ENCODE measurements at places on chromosomes 11 and 22.
A peak's percentile ranks its signal among the peaks of the same experiment; 100 is the strongest.

GRCh38 chr11:107583629-107584195, 7.2 kb upstream of the ELMOD1 start:
- no peak for DNase-seq

DNA sequence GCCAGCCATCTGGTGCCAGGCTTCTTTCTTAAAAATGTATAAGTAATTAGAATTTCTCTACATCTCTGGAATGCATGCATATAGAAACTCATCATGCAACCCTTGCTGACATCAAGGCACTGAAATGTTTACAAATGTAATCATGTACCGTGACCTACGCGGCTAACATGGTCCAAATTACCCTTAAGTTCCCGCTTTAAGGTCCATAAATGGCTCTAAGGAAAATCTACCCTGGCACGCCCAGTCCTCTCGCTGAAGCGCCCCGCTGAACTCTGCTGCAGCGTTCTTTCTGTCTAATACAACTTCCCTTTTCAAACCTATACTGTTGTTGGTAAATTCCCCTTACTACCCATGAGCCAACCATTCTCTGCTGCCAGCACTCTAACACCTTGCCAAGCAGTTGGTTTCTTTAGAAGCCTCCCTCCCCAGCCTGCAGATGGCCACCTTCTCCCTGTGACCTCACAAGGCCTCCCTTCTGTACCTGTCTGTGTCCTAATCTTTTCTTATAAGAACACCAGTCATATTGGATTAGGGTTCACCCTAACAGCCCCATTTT, 13.5 kb upstream of the HMOX1 start:
- DNase-seq, result peak; percentile 66

- no peak for DNase-seq
Observed at GRCh38 chr11:24949406-24949805, 452.6 kb downstream of the LUZP2 start.

DNA sequence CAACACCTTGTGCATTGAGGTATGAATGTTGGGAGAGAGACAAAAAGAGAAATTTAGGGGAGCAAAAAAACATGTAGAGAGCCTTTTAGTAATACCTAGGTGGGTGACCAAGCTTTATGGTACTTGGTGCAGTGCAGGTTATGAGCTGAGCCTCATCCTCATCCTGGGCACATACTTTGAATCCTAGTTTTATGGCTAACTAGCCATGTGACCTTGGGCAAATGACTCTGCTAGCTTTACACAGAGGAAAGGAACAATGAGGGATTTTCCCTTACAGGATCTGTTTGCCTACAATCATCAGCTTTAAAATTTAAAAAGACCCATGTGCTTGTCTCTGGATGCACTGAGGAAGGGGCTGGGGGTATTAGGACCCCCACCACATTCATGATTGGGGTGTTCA, 187.8 kb upstream of the ISX start:
- no peak for DNase-seq

DNA sequence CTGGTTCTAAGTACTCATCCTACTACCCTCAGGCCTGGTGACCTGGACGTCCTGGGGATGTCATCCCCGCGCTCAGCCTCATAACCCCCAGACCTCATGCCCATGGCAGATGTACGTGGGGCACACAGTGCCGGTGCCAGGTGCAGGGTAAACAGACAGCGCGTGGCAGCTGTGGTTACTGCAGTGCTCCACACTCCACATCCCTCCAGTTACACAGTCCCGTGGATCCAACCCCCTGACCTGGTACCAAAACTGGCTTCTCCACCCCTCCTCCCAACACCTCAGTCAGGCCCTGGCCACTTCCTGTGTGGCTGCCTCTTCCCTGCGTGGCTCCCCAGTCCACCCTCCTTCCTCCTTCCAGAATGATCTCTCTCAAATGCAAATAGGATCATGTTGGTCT, 95.2 kb downstream of the DSCAML1 start:
- DNase-seq, result no peak

GRCh38 chr11:109697140-109697843, 275.3 kb downstream of the C11orf87 start:
- peak; percentile 62 for DNase-seq

GRCh38 chr22:25111579-25112517, 87.8 kb upstream of the CRYBB3 start:
- DNase-seq, result no peak

DNA sequence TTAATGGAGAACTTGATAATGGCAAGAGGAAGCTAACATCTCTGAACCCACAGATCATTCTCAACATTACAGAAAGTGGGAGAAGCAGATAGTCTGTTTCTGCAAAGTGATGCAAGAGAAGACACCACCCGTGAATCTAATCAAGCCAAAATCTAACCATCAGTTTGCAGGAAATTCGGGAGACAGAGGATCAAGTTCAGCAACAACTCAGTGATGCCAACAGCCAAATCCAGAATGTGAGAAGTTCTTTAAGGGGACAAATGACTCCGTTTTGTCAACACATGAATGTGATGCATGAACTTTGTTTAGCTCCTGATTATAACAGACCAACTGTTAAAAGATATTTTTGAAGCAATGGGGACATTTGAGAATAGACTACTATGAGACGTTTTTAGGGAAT, 95.2 kb upstream of the LDLRAD3 start:
- DNase-seq, result no peak

GRCh38 chr22:25677631-25678030, 64.4 kb upstream of the MYO18B start:
- no peak for DNase-seq

DNA sequence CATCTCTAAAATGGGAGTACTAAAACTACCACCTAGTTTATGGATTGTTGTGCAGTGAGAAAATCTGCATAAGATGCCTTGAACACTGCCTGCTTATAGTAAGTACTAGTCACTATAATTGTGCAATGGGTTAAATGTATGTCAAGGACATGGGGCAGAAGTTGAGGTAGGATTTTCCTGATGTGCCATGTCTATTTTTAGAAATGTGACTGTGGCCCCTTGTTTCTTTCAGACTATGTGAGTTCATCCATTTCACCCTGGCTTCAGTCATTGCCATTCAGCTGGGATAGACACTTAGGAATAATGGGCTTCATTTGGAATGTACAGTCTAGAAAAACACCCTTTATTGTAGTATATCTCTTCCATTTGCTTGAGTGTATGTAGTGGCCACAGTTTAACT, 51.4 kb downstream of the BDNF start:
- no peak for DNase-seq

DNA sequence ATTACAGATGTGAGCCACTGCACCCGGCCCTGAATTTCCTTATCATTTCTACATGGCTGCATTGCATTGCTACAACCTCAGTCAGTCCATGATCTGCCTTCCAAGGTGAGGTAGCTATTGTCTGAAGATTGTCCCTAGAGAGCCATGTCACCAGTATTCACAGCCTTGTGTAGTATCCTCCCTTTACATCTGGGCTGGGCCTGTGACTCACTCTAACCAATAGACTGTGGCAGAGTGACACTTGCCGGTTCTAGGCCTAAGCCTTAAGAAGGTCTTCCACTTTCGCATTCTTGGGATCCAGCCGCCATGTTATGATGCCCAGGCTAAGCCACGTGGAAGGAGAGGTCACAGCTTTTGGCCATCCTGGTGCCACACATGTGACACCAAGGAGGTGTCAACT, 10.1 kb upstream of the PLEKHB1 start:
- DNase-seq, result no peak

- no peak for DNase-seq
Observed at GRCh38 chr11:27291302-27291889, 71.6 kb downstream of the CCDC34 start.

- no peak for DNase-seq
Observed at GRCh38 chr11:93403930-93404329, 73.4 kb downstream of the DEUP1 start.

DNA sequence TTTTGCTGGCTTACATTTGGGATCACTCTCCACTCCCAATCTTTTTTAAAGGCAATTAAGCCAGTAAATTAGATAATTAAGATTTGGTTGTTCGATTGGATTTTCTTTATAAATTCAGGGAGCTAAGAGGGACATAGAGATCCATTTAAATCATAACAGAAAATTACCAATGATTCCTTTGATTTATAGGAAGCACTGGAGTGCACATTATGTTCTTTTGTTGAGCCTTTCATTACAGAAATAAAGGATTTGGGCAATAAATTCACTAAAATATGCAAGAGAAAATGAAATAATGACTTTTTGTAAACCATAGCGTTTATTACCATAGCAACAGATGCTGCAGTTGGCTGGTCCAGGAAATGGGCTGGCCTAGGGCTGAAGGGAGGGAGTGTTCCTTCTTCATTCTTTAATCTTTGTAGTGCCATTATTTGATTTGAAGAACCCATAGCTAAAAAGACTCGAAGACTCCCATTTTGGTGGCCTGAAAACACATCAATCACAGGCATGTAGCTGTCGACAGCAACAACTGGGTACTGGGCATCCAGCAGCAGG, 73.0 kb downstream of the C2CD3 start:
- no peak for DNase-seq

- DNase-seq, result no peak
Observed at GRCh38 chr11:88246696-88247095, 71.5 kb upstream of the RAB38 start.

DNA sequence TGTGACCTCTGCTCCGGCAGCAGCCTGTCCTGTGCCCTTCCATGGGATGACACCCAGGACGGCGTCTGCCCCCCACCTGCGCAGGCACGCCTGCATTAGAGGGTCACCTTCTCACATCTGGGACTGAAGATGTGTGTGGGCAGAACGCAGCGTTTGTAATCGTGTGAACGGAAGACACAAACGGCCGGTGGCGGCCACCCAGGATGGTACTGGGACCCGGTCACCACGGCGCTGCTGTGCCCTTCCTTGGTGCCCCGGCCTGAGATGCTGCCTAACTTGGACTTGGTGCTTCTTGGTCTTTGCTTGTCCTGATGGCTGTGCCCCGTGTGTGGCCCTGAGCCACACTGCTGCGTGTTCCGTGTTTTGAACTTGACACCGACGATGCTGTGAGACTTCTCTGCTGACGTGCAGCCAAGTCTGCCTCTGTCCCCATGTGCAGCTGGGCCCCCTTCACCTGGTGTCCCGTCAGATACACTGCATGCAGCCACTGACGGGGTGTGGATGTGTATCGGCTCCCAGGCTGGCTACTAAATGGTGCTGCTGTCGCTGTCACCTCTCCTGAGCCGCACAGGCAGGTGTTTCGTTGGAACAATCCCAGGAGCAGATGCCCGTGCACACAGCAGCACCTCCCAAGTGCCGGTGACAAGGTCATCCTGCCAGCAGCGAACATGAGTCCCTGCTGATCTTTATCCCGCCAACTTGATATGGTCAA, 21.4 kb downstream of the YPEL1 start:
- no peak for DNase-seq

- no peak for DNase-seq
Observed at GRCh38 chr22:48185071-48186055, 1422.9 kb downstream of the TBC1D22A start.

DNA sequence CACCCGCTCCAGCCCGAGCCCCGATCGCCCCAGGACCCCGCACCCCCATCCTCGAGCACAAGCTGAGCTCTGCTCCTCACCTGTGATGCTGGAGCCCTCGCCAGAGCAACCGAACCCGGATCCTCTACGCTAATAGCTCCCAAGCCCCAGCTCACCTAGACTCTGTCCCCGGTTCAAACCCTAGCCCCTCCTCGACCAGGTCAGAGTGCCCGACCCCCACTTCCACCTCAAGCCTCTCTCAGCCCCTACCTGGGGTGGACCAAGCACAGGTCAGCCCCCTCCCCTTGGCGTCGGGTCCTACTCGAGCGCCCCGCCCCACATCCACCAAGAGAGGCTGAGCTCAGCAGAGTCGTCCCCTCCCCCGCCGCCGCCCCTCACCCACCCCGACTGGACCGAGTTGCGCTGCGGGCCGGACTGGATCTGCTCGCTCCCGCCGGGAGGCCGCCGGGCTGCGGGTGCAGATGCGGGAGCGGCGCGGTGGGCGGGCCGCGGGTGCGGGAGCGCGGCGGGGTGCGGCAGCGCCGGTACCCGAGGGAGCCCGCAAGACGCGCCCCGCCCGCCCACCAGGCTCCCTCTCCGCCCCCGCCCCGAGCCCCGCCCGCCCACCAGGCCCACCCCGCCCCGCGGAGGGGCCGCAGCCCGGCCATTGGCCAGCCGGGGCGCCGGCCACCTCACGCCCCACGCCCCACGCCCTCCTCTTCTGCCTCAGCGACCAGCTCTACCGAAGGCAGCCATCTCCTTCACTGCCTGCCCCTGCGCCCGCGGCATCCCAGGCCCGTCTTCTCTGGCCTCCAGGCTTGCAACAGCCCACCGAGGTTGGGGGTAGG, 577 bp upstream of the DKK3 start:
- no peak for DNase-seq

DNA sequence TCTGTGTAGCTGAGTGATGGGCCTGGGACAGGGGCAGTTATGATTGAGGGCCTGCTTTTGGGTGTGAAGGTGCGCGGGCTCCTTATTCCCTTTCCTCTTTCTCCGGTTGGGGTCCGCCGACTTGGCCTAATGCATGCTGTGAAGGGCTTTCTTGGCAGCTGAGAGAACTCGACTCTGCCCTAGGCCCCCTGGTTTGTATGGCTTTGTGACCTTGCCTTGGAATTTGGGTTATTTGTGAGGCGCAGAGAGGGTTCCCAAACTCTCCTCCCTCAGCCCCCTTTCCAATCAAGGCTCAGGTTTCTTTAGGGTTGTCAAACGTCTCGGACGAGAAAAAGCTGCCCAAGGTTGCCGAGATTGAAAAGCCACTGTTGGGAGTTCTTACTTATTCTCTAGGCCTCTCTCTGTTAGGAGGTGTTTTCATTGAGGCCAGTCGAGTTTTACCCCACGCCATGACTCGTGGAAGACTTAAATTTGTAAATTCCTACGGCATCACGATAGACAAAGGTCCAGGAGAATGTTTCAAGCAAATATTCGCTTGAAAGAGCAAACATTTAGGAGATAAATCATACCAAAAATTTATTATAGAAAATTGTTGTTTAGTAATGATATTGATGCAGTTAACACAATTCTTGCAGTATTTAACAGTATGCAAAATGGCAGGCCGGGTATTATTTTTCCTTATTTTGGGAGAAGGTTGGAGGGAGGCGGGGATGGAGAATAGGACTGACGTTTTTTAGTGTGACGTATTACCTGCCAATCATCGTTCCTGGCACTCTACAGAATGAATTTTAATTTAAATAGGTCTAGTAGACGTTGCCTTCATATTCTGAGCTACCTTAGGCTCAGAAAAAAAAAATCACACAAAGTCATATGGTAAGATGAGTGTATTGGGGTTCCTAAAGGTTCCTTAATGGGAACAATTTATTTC, 689 bp downstream of the PDHX start:
- no peak for DNase-seq

- no peak for DNase-seq
Observed at GRCh38 chr22:27329966-27330645, 471.4 kb downstream of the MN1 start.

DNA sequence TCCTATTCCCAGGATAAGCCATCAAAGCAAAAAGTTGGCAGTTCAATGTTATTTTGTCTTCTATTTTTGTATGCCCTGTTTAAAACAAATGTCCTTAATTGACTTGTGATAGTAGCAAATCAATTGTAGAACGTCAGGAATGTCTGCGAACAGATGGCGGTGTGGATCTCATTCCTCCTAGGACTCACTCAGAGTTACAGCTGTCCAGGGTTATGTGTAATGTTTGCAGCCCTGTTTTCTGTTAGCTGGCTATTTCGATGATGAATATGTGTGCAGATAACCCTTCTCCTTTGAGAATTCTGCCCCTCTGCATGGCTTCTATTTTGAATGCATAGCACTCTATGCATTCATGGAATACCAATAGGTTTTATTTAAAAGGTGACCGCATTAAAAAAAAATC, 1248.0 kb upstream of the CNTN5 start:
- no peak for DNase-seq

Measured in Kasumi-1 (cell line).